Anterior cingulate cortex (tissue), 58 donors: ENCODE measurements at places on chromosomes 4 and X.

- no peak for DNase-seq
Measured at GRCh38 chr4:1491328-1492141, 85.3 kb upstream of the NKX1-1 start.

DNA sequence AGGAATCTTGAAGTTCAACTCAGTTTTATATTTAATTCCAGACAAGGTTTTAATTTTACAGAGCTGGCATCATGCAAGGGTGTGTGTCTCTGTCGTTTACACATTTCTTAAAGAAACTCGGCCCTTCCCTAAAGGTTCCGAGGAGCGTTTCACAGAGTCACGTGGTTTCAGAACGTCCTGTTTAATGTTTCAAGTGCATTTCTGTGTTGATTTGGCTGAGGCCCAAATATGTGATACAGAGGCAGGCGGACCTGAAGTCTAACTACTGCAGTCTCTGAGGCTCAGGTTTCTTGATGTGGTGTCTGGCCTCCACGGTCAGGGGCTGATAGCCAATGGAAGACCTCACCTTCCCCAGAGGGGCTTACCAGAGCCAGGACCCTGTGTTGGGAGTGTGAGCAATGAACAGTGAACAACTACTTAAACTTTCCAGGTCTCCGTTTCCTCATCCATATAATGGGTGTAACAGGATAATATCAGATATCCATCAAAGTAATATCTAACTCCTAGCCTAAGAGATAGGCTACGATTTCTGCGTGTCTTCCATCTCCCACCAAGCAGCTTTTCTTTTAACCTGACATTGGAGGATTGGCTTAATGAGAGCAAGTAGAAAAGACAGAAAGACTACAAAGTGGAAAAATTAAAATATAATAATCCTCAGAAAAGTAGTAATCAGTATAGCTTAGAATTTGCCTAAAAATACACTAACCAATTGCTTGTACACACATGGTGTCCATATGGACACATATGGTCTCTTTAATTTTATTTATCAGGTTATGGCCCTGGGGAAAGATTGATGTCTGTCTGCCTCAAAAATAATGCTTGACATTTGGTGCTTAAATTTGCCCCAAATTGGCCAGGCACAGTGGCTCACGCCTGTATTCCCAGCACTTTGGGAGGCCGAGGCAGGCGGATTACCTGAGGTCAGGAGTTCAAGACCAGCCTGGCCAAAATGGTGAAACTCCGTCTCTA lies 50.0 kb upstream of the TRIM2 start:
- DNase-seq: no peak

DNA sequence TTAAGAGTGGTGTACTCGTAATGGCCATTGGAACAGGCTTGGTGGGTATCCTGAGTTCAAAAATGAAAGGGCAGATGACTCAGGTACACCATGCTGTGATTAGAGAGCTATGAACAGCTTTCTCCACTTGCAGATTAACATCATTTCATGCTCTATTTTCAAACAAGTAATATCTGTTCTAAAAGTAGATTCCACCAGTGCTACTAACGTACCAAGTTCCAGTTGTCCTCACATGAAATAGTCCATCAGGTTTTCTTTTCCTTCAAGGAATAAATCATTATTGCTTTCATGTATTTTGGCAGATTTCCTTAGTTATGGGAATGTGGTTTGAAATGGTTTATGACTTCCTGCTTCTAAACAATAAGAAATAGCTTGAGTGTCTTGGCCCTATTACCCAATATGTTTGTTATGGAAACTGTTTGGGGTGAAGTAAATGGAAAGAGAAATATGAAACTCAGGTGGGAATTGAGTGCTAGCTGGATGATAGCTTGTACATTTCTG lies 49.9 kb downstream of the PCDH7 start:
- no peak for DNase-seq

DNA sequence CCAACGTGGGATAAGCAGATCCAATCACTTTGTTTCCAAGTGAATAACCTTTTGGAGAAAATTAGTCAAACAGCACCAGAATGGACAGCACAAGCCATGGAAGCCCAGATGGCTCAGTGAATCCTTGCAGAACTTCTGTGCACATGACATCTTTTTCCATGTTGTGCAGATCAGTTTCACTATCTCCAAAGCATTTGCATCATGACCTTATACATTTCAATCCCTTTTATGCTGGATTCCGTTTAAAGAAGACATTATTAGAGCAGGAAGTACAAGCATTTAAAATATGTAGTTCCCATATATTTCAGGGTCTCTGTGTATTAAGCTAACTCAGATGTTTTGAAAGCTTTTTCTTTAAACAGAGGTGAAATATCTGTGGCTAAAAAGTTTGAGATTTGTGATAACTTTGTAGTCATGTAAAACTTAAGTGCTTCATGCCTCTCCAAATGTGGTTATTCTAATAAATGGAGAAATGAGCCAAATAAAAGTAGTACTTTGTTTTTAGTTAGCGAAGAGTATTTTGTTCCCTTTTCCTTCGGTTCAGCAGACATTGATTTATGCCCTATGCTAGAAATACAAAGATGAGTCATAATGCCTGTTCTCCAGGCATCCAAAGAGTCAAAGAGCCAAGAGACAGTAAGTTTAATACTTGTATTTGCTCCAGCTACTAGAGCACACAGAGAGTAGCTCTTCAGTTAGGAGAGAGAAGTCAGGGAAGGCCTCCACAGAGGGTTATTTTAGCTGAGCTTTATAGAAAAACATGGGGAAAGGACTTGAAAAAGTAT lies 39.0 kb downstream of the PLAC8 start:
- no peak for DNase-seq

DNA sequence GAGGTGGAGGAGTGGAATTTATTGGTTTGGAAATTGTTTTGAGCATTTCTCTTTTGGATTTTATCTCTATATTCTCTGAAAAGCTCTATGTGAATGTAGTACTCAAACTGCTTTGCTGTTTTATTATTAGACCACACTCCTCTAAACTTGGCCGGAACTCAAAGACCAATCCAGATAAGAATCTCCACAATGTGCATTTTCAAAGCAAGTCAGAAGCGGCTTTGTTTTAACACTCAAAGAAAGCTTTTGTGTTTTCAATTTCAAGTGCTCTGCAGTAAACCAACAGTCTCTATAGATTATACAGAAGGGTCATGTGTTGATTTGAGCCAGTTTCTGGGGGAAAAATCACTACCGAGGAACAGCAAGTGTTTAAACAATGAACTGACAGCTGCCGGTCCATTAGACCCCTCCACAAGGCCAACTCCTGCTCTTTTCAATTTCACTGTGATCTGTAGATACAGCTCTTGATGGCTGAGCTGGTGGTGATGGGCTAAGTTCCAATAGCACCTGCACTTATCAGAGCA lies 79.4 kb downstream of the FTHL17 start:
- no peak for DNase-seq

GRCh38 chrX:58044130-58044529 lies 133.9 kb upstream of the ZXDA start:
- no peak for DNase-seq

GRCh38 chrX:132258509-132258908 lies 39.3 kb upstream of the RAP2C start:
- DNase-seq: no peak

- DNase-seq: no peak
Measured at GRCh38 chr4:14646831-14647230, 355.4 kb upstream of the CPEB2 start.

DNA sequence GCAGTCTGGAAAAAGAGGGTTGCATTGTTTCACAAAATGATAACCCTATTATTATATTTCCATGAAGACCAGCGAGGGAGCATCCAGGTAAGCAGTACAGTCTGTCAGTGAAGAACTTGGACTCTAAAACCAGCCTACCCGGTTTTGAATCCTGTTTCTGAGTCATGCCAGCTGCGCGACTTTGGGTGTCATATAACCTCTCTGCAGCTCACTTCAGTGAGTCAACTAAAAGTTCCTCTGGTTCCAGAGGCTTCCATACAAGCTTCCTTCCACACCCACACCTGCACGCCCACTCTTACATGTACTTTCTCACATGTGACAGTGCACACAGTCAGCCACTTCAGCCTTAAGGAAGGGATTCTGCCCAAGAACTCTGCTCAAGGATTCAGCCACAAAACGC lies 49.8 kb upstream of the PRPS2 start:
- no peak for DNase-seq
